Endothelial cell (in vitro differentiated cells): ENCODE measurements at places on chromosomes 2 and 18. TPM values are rescaled to one million over a fixed set of nuclear protein-coding genes. Genes with fewer than 3 reads are reported as not detected.

DNA sequence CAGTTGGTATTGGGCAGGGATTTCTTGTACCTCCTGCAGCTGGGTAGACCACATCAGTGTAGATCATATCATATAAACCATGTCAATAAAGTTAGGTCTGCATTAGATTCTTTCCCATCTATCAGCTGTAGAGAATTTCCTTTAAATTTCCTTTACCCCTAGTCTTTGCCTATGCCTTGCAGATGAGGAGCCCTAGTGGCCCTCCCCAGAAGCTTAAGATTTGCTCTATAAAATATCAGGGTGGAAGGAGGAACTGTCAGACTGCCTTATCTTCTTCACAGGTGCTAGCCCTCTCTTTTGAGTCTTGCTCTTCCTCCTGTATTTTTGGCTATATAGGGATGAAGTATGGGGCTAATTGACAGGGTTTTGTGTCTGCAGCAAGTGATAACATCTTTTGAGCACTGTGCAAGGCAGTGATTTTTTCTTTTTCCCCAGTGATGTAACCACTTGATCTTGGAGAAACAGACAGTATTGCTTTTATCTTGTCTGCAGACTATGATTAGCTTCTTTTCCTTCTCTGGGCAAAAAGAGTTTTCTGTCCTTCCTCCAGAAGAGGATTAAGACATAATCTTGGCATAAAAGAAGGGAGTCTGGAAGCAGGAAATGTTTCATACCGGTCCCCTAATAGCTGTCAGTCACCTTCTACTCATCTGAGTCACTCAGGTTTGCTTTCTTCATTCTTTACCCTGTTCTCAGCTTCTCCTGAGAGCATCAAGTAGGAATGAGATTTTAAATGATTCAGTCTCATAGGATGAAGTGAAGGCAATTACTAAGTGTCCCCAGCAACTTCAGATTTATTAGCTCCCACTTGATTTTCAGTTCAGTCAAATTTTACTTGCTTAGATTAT, 286.4 kb downstream of the CDH19 start:
- DNase-seq = no peak

GRCh38 chr2:65199166-65199565, 28.5 kb upstream of the ACTR2 start:
- no peak for DNase-seq

DNA sequence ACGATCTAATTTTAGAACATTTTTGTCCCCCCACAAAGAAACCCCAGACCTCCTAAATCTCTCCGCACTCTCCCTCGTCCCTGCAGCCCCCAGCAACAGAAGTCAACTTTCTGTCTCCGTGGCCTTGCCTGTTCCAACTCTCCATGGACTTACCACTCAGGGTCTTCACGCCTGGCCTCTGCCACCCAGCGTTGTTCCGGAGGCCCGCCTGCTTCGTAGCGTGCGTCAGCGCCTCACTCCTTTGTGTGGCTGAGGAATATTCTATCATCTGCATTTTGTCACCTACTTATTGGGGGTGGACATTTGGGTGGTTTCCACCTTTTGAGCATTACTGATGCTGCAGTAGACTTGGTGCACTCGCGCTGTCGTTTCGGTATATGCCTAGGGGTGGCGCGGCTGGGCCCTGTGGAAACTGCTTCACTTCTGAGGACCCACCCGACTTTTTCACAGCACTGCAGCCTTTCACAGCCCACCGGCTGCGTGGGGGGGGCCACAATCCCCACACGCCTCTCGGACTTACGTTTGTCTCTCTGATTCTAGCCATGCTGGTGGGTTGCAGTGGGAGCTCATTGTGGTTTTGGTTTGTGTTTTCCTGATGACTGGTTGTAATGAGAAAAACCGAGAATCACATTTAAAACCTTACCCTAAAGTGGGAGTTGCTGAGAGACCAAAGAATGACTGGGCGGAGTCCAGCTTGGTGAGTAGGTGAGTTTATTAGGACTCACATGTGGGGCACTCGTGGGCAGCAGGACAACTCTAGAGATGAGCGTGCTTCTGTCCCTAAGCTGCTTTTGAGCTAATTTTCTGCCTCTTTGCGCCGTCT, 1.4 kb upstream of the HSBP1L1 start:
- DNase-seq = no peak

- no peak for DNase-seq
Measured at GRCh38 chr2:55771612-55772011, 78.0 kb upstream of the PNPT1 start.

DNA sequence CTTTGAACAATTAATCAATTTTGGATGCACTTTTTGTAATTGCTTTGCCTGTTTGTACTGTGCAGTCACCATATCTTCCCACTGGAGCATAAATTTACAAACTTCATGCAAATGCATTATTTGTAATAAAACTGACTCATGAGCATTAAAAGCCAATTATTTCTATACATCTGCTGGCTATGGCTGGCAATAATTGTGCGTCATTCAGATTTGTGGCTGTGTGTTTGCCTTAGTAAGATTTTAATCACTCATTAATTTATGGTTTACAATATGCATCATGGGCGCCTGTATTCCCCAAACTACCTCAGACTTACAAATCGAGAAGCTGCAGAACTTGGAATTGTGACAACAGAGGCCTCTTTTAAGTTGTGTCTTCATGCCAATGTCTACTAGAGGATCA, 132.4 kb upstream of the TRIB2 start:
- no peak for DNase-seq

GRCh38 chr18:2104620-2105462, 466.5 kb downstream of the METTL4 start:
- DNase-seq = peak; percentile 67

GRCh38 chr2:99565227-99565626, 75.4 kb upstream of the REV1 start:
- no peak for DNase-seq

DNA sequence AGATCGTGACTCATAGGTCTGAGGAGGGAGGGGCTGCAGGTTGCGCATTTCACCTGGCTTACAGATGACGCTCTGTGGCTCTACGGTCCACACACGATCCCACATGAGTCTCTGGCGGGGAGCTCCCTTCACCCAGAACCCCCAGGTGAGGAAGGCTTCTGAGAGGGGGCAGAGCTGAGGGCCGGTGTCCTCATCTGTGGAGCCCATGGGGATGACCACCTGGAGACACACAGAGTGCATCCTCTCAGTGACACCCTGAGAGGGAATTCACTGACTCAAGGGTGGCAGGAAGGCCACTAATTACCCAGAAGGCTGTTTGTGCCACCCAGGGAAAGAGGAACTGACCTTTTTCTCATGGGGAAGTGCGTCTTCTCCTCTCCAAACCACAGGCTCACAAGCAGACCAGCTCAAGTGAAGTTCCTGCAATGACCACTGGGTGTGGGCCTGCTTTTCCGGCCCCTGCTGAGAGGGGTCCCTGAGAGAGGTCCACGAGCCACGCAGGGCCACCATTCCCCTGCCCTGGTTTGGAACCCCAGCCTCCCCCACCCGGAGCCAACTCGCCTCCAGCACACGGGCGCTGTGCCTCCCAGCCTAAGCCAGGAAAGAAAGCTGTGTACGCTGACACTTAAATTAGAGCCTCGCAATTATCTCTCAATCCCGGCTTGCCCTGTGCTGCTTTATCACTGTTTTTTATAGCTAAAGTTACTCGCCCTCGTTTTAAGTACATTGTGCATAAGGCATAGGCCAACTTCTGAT, 114.1 kb downstream of the BCL11A start:
- DNase-seq = peak; percentile 47

DNA sequence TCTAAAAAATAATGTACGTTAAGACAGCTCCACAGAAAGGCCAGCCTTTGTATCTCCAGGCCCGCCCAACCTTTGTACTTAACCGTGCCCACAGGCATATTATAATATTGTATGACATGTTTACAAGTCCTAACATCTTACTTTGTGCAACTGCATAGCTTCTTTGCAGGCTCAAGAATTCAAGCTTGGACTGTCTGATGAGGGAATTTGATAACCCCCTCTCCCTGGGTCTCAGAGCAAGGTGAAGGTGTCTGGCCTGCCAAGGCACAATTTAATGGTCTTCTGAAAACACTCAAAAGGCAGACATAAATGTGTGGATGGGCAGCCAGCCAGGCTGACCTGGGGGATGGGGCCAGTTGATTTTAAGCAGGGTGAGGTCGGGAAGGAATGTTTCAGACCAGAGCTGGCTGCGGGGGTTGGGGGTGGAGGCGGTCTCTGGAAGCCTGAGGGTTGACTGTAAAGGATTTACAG, 732.7 kb upstream of the FANCL start:
- no peak for DNase-seq

- DNase-seq = no peak
Measured at GRCh38 chr2:187081461-187081860, 232.5 kb upstream of the ZSWIM2 start.

DNA sequence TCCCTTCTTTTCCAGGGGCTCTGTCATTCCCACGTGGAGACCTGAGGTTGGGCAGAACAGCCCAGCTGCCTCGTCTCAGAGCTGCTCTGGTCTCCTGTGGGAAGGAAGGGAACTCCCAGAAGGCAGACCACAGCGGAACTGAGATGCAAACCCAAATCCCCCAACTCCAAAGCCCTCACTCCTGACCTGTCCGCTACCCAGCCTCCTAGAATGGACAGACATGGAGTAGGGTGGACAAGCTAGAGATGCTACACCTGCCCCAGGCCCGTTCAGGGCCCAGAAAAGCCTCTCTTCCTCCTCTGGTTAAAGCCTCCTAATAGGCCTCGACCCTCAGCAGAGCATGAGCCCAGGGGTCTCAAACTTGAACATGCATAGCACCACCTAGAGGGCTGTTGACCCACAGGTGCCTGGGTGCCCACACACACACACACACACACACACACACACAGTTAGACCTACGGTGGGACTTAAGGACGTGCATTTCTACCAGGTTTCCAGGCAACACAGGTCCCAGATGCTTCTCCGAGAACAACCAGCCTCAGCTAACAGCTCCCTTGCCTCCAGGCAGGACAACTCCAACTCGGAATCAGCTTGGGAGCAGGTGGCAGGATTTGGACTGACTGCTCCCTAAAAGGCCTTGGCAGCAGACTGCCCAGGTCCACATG, 93.5 kb downstream of the TNS1 start:
- DNase-seq = no peak

DNA sequence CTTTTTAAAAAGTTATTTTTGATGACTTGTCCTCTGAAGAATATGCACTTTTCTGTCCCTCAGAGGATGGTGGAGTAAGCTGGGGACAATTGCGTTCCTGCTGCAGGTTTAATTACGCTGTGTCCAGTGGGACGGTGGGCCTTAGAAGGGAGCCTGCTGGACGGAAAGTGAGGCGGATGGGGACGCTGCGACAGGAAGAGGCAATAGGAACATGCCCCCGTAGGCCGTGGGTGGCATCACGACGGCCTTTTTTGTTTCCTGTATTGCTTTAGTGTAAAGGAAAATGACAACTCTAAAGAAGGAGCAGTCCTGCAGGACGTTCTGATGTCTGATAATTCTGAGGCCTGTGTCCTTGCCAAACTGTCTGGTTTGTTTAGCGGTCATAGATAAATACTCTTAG, 121.6 kb downstream of the NFATC1 start:
- peak; percentile 27 for DNase-seq

The PAX3 gene
- 16.5 TPM for total RNA-seq

The THUMPD2 gene
- 5.0 TPM for total RNA-seq

The TUBB8B gene
- 1.4 TPM for total RNA-seq

The AGXT gene
- total RNA-seq = not detected
